ENCODE measurements at places on chromosomes 3 and 15.

DNA sequence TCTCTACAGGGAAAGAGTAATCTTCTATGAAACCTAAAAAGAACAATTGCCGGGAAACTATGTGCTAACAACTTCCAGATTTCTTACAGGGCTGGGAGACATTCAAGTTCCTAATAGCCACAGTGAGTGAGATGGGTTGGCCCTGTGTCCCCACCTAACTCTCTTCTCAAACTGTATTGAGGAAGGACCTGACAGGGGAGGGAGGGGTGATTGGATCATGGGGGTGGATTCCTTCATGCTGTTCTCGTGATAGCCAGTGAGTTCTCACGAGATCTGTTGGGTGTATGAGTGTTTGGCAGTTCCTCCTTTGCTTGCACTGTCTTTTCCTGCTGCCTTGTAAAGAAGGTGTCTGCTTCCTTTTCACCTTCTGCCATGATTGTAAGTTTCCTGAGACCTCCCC is 958.7 kb downstream of the AGBL1 start:
- DNase-seq, result no peak

GRCh38 chr15:39645138-39645975 is 64.5 kb downstream of the THBS1 start:
- no peak for DNase-seq

DNA sequence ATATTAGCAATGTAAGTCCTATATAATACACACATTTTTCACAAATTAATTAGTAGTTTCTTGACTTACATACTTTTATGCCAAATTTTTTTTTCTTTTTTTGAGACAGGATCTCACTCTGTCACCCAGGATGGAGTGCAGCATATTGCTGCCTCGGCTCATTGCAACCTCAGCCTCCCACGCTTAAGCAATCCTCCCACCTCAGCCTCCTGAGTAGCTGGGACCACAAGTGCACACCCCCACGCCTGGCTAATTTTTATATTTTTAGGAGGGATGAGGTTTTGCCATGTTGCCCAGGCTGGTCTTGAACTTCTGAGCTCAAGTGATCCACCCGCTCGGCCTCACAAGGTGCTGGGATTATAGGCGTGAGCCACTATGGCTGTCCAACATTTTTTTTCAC is 54.6 kb downstream of the RNF111 start:
- DNase-seq, result no peak

- no peak for DNase-seq
Observed at GRCh38 chr3:193744822-193745684, 152.0 kb downstream of the OPA1 start.

DNA sequence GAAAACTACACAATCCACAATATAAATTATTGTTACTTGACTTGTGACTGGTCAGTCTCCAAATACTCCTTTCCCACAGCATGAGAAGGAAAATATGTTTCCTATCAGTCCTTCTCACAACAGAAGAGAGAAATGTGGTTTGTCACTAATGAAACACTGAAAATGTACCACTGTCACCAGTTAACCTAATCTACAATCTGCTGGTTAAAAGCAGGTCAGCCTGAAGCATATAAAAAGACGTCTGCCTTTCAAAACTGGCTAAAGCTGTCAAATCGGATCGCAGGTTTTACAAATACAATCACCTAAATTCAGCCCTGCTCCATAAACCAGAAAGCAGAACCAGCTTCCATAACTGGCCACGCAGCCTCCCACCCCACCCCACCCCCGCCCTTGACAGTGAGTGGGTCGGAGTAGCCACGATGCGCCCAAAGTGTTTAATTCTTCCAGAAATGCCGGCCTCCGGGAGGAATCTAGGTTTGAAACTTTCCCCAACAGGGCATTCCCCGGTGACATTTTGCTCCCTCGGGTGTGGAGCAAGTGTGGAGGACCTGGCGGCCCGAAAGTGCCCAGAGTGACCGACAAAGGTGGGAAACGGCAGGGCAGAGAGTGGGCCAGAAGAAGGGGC is 682 bp downstream of the ETFA start:
- no peak for DNase-seq

GRCh38 chr15:63465104-63465503 is 39.3 kb upstream of the USP3 start:
- DNase-seq, result no peak

DNA sequence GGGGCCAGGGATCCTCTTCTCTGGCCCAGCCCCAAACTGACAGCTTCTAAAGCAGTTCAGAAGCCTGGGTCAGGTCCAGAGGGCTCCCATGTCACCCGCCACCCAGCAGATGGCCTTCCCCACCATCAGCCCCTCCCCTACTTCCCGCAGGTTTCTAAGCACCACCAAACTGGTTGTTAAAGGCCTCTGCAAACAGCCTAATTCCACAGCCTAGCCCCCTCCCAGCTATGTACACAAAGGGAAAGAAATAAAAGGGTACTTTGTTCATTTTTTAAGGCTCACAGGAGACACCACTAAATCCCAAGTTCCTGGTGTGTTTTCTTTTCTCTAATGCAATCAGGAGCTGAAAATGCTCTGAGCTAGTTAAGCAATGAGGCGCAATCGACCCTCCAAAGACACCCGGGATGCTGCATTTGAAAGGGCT is 30.6 kb downstream of the PLCH1 start:
- no peak for DNase-seq

DNA sequence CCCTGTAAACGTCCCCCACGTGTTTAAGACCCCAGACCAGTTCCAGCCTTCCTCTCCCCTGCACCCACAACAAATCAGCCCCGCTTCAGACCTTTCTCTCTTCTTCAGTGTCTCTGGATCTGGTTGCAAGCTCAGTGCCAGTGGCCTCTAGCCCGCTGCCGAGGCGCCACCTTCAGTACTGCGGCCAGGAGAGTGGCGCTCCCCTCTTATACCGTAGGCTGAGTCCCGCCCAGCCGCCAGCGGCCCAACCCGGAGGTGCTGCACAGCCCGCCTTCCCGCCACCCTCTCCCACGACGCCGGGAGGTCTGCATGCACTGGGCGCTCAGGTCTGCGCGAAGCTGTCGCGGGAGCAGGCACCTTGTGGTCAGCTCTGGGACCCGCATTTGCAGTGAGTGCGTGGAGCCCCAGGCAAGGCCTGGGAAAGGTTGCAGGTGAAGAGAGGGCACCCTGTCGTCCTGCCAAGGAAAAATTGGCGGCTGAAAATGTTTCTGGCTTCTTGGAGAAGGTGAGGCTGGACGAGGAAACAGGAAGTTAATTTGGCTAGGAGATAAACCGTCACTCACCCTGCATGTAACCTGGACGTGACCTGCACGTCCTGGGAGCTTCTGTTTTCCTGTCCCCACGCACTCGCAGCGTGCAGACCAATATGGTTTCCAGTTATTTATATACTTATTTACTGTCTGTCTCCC is at the start of gene C2CD4B:
Gene C2CD4B, minus strand, starts transcription at position 182 of the 689 bp plus-strand sequence. CDS start 301 bp downstream, outside the sequence.
- DNase-seq, result no peak

DNA sequence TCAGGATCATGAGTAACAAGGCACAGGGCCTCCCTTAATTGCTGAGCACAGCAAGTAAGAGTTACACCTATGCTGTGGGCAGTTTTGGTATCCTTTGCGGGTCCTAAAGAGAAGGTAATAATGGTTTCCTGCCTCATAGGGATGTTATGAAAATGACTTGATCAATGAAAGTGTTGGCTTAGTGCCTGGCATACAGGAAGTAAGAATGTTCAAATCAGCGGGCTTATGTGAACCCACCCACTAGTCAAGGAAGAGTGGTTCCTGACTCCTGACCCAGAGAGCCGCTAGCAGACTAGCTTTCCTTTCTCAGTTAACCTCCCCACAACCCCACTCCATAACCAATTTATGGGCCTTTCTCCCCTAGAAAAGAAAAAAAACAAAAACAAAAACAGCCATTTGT is 5.2 kb upstream of the ADAMTS9 start:
- no peak for DNase-seq

DNA sequence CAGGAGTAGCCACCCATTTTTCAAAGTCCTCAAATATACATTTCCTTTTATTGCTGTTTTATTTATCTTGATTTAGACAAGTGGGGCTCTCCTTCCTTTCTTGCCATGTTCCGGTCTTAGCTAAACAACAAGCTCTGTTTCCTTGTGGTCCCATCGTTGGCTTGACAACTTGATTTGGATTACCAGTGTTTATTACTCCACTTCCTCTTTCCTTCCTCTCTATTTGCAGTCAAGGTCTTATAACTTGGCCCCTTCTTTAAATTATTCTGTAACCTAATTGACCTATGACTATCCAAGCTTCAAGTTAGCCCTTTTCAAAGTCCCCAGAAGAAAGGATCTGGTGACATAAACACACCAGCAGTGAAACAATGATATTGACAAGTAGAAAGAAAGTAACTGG is 130.6 kb upstream of the STT3B start:
- no peak for DNase-seq

DNA sequence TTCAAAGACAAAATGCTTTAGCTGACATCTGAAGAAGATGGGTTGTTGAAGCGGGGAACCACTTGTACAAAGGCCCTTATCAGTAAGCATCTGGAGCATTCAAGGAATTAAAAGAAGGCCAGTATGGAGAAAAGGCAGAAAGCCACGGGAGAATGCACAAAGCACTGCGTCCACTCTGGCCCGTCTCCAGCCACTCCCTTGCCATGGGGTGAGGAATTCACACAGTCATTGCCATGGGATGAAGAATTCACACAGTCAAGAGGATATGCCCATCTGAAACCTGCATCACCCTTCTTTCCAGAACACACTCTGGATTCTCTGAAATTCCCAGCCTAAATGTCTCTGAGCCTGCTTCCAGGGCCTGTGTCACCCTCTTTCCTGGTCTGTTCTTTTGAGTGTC is 26.7 kb upstream of the STAG1 start:
- no peak for DNase-seq

DNA sequence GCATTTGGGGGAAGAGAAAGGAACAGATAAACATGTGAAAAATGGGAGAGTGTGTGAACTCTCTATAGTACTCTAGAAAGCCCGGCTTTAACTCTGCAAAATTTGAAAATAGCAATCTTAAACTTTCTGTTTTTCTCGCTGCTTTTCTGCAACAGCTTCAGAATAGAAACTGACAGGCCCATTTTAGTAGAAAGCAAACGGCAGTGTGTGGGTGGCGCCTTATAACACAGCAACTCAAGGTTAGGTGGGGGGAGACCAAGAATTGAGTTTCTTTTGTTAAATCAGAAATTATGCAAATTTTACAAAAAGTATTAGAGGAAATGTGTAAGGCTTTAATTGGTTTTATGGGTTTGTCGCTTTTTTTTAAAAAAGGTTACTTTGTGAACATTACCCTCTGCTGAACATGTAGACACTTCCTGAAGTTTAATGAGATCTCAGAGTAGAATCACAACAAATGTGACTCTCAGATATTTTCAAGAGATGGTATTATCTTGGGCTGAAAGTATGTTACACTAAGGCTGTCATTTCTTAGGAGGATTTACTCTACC is 107.0 kb downstream of the PTPRG start:
- no peak for DNase-seq

GRCh38 chr3:31862666-31863279 is 118.3 kb downstream of the OSBPL10 start:
- DNase-seq, result no peak

- DNase-seq, result no peak
Observed at GRCh38 chr3:128276146-128276435, 122.8 kb downstream of the EEFSEC start.

DNA sequence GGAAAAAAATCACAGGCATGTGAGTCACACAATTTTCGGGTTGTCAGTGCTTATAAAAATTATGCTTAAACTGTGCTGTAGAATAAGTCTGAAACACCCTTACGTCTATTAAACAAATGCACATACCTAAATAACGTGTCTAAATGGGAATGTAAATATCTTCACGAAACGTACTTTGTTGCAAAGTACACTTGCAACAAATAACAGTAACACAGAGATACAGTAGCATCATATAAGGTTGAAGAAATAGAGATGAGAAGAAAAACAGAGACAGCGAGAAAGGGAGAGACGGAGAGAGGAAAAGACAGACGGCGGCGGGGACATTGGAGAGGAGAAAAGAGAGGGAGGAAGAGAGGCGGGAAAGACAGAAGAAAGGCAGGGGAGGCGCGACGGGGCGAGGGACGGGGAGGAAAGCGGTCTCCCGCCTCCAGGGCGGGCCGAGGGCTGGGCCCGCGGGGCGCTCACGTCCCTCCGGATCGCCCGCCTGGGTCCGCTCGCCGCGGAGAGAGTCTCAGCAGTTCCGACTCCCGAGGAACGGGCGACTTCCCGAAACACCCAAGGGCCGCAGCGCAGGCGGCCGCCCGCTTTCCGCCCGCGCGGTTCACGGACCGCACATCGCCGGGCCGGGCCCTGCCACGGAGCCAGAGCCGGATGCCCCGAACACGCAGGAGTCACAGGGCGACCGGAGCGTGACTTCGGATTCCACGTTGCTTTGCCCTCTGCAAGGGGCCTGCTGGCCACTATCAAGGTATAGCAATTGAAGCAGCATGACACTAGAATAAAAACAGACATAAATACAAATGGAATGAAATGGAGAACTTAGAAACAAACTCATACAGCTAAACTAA is 153.4 kb downstream of the LMLN start:
- no peak for DNase-seq

- no peak for DNase-seq
Observed at GRCh38 chr3:126464997-126465396, 10.7 kb downstream of the ZXDC start.

DNA sequence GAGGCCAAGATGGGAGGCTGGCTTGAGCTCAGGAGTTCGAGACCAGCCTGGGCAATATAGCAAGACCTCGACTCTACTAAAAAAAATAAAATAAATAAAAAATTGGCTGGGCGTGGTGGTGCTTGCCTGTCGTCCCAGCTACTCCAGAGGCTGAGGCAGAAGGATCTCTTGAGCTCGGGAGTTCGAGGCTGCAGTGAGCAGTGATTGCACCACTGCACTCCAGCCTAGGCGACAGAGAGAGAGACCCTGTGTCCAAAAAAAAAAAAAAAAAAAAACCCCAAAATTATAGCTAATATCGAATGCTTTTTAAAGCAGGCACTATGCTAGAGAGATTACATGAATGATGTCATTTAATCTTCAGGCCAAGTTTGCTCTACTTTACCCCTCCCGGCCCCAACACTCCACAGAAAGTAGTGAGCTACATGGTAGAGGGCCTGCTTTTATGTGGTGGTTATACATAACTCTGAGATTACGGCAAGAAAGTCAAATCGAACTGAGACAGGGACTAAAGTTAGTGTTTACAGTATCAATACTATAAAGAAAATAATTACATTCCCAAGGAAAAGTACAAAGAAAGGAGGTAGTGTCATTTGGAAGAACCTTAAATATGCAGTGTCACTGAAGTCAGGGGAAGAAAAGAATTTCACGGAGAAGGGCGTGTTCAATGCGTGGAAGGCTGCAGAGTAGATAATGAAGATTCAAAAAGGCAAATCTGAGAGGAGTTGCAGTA is 1.1 kb downstream of the ADPGK start:
- DNase-seq, result no peak

- DNase-seq, result no peak
Observed at GRCh38 chr3:180048103-180048502, 11.4 kb upstream of the PEX5L start.

GRCh38 chr3:81277853-81278252 is 483.6 kb downstream of the GBE1 start:
- DNase-seq, result no peak
